ENCODE measurements at places on chromosomes 11 and 22.

- DNase-seq = no peak
These were observed 14.5 kb upstream of the ARHGAP42 start for GRCh38 chr11:100672498-100673033.

DNA sequence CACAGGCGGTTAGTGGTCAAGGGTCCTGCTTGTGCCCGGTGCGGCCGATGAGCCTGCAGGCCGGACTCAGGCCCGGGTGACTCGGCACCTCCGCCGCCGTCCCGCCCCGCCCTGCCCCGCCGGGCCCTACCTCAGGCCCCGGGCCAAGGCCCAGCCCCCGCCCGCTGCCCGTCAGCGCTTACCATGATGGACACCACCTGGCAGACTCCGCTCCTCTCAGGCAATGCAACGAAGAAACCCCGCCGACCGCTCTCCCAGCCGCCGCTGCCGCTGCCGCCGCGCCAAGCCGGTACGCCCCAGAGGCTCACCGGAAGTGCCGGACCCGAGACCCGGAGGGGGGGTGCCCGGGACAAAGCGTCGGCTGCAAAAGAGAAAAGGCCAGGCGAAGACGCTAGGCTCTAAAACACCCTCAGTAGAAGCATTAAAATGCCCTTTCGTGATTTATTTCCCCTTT is at the start of gene UFD1:
Gene UFD1 (minus strand): TSS at position 293 of the 454 bp plus-strand sequence. CDS start 108 bp downstream, at position 185.
- DNase-seq = peak; percentile 87

DNA sequence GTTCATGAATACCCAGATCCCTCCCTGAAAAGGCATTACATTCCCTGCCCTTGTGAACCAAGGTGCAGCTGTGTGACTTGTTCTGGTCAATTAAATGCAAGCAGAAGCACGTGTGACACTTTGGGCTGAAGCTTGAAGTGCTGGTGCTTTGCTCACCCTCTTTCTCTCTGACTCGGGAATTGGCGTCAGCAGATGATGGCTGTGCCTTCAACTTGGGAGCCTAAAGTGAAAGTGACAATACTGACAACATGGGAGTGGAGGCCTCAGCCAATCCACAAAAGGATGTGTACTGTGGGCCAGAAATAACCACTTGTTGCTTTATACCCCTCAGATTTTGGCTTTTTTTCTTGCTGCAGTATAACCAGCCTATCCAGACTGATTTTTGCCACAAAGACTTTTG is 148.3 kb upstream of the THY1 start:
- DNase-seq = no peak

GRCh38 chr22:22010358-22010757 is 27.8 kb upstream of the TOP3B start:
- no peak for DNase-seq

DNA sequence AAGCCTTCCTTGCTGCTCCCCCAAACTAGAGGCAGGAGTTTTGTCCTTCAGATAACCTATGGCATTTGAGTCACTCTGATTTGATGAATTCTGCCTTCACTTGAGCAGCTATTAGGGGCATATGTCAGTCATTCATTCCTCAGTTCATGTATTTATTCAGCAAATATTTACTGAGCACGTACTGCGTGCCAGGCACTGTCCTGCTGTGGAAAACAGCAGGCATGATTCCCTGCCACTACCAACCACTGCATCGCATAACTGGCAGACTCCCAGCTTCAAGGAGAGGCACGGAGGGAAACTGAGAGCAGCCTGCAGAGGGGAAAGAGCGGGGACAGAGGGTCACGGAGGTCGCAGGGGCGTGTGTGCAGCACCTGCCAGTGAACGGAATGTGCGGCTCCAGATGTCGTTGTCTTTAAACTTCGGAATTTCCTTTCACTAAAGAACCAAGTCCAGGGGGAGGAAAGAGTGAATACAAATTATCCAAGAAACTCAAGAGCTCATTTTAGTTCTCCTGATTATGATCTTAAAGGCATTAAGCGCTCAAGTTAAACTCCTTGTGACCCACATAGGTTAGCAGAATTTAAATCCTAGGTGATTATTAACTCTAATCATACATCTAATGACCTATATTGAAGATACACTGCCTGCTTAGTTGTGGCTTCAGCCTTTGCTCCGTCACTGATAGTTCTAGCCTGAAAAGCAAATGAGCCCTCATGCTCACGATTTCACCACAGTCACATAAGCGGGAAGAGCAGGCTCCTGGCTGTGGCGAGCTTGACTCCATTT is 12.6 kb downstream of the PPARA start:
- no peak for DNase-seq

GRCh38 chr11:117096201-117096991 is 1.8 kb downstream of the SIK3 start:
- peak; percentile 24 for DNase-seq

DNA sequence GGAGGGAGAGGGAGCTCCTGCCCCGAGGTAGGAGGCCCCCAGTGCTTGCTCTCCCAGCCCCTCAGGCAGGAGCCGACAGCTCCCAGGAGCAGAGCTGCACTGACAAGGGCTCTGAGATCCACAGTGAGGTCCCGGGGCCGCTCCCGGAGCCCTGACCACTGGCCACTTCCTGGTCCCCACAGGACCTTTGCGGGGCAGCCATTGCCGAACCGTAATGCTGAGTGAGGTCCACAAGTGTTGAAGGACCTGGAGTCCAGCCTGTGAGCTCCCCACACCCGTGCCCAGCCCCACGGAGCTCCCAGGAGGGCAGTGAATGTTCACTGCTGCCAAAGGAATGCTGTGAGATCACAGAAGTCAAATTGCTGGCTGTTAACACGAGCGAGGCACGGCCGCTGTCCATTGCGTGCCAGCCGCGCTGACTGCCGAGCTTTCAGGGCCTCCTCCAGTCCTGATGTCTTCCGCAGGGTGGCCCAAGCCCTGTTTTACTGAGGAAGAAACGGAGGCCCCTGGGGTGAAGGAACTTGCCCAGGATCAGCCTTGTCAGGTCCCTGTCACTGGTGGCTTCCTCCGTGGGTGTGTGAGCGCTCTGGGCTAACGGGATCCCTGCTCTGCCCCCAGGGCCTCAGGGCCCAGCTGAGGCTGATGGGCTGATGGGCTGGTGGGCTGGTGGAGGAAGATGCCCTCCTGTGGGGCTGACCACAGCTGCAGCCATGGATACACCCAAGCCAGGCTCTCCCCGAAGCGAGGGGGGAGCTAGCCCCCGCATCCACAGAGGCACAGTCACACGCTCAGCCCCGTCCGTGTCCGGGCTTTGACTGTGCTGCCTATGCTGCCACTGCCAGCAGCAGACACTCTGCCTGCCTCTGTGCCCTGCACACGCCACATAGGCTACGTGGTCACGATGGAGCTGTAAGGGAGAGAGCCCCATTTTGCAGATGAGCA is 70.8 kb downstream of the WNT7B start:
- no peak for DNase-seq

DNA sequence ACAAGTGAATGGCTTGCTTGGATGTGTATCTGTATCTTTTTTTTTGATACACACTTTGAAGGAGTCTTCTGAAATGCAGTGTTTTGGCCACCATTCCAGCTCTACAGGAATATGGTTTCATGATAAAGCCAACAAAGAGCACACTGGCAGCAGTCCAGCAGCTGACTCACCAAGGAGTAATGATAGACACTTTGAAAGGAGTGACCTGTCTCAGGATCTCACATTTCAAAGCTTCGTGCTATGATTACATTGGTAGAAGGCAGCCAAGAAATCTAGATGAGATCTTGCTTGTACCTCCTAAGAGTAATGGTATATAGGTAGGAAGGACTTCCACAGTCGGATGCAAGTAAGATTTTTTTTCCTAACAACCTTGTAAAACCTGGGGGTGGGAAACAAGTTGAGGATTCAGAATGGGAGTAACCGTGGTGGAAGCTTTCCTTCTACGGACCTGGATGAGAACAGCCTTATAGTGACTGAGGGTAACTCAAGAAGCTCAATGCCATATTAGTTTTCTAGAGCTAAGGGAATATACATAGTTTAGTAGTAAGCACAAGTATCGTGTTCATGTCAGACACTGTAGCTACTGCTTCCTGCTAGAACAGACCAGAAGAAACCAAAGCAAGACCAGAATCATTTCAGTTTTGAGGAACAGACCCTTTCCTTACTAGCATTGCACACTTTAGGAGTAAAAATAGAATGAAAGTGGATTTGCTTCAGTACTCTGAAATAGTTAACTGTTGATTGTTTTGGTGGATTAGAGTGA is 25.0 kb downstream of the MTMR3 start:
- DNase-seq = no peak

GRCh38 chr11:13333456-13333957 is 55.9 kb downstream of the BMAL1 start:
- DNase-seq = no peak

GRCh38 chr11:130029137-130029536 is 26.5 kb upstream of the PRDM10 start:
- no peak for DNase-seq

DNA sequence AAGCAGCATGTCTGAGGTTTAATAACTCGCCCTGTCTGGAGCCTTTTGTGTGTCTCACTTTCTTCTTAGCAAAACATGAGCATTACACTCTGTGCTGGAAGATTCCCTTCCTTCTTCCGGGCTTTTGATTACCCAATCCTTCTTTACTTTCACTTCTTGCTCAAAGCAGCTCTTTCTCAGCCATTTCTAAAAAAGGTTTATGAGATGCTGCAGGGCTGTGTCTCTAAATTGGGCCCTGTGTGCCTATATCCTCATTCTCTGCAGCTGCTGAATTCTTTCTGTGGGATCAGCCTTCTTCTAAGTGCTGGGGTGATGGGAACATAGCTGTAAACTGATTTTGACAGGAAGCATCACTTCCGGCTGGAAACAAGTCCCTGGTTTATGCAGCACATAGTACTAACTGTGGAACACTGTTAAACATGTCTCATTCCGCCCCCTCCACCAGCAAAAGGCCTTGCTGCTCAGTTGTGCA is 71.8 kb downstream of the PIWIL4 start:
- DNase-seq = no peak

GRCh38 chr11:27642954-27643353 is 57.3 kb downstream of the BDNF start:
- DNase-seq = no peak
